ENCODE measurements at places on chromosomes 4 and X. TPM values are rescaled to one million over a fixed set of nuclear protein-coding genes. Genes with fewer than 3 reads are reported as not detected.
A peak's percentile ranks its signal among the peaks of the same experiment; 100 is the strongest.

Gene RAB40A
- 0.15 TPM for total RNA-seq

Gene BRS3
- total RNA-seq = not detected

Gene PGAM4
- not detected for total RNA-seq

Gene CETN2
- 16.8 TPM for total RNA-seq

Gene SLIT2
- total RNA-seq = not detected

Gene IBSP
- not detected for total RNA-seq

Gene SPATA4
- total RNA-seq = not detected

Gene METTL14
- 11.6 TPM for total RNA-seq

Gene UNC5C
- not detected for total RNA-seq

Gene F8A3
- 4.5 TPM for total RNA-seq

Gene COL25A1
- total RNA-seq = 0.32 TPM

Gene ANOS1
- total RNA-seq = not detected

Gene FAM184B
- total RNA-seq = not detected

Gene WDFY3
- not detected for total RNA-seq

Gene HELT
- not detected for total RNA-seq

DNA sequence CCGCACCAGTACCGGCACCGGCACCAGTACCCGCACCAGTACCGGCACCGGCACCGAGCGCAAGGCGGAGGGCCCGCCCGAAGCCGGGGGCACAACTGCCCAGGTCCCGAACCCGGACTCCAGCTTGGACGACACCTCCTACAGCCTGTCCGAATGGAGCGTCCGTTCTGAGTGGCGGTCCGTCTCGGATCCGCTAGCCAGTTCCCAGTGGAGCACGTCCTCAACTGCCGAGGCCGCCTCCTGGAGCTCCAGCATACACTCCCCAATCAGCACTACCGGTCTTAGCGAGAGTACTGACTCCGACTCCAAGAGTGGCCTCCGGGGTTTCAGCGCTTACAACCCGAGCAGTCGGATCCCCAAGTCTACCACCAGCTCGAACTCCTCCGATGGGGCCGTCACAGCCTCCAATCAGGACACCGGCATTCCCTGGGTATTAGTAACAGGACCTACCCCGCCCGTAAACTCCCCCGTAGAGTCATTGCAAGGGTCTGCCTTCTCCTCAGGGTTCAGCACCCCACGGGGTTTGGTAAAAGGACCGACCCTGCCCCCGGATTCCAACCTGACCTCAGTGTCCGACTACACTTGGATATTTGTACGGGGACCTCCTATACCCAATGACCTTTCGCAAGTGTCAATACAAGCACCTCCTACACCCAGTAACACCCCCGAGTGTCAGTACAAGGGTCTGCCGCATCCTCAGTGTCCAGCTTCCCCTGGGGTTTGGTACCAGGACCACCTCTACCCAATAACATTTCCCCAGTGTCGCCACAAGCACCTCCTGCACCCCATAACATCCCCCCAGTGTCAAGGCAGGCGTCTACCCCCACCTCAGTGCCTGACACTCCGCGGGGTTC, 721 bp upstream of the MAOA start:
- no peak for DNase-seq
- no peak overlapping the region for H3K27ac ChIP-seq
- H3K4me1 ChIP-seq = no peaks in the 10 kb centered on the region
- no peaks in the 10 kb centered on the region for H3K27me3 ChIP-seq
- H3K36me3 ChIP-seq = no peaks in the 10 kb centered on the region
- no peak overlapping the region for H3K4me3 ChIP-seq

GRCh38 chr4:75989846-75990528, 758 bp downstream of the SDAD1 start:
- peak overlapping the region; percentile 89 for H3K4me3 ChIP-seq
- peaks cover 14% of the 10 kb centered on the region for H3K4me1 ChIP-seq
- no peaks in the 10 kb centered on the region for H3K36me3 ChIP-seq
- DNase-seq = peak; percentile 45
- no peak overlapping the region for H3K27ac ChIP-seq

GRCh38 chr4:124936427-124936826, 223.9 kb upstream of the ANKRD50 start:
- H3K27ac ChIP-seq = no peak overlapping the region
- no peak for DNase-seq
- H3K4me3 ChIP-seq = no peak overlapping the region
- no peaks in the 10 kb centered on the region for H3K4me1 ChIP-seq

DNA sequence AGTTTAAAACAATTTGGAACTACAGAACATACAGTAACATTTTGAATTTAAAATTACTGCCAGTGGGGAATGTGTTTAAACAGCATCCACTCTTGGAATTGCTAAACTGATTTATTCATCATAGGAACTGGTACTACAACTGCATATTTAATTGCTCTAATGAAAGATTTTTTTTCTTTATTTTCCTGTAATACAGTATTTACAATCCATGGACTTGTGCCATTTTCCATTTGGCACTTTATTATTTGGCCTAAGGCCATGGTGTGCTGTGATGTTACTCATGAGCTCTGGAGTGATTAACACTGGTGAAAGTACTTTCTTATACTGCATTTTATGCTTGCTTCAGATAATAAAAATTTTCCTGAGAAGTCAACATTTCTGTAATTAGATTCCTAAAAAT, 69.7 kb upstream of the NUDT6 start:
- H3K27me3 ChIP-seq = no peaks in the 10 kb centered on the region
- H3K27ac ChIP-seq = no peak overlapping the region
- peaks cover 37% of the 10 kb centered on the region for H3K36me3 ChIP-seq
- H3K4me3 ChIP-seq = no peak overlapping the region
- no peak for DNase-seq

DNA sequence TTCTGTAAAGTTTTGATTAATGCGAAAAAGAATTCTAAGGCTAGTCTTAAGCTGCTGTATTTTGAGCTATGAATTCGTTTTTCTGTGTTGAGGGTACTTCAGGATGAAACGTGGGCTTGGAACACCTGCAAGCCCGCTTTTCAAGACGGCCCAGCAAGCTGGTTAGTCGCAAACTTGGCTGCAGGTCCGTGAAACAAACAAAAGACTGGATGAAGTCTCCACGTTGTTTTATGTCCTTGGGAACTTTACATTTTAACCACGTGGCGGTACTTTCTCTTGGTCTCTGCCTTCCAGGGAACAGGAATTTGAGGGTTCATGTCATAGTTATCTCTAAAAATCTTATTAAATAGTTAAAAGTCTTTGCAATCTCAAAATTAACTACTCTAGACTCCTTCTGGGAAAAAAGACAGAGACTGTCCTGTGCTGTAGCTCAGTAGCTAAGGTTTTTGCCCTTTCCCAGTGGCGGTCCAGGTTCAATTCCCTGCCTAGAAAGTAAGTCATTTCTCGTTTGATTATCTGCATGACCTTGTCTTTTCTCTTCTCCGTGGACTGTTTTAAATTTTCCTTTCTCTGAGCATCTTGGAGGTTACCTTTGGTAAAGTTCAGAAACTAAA, 21.0 kb downstream of the TENM3 start:
- H3K4me1 ChIP-seq = no peaks in the 10 kb centered on the region
- no peak overlapping the region for H3K4me3 ChIP-seq
- H3K36me3 ChIP-seq = no peaks in the 10 kb centered on the region
- H3K27me3 ChIP-seq = no peaks in the 10 kb centered on the region

- no peaks in the 10 kb centered on the region for H3K4me1 ChIP-seq
- DNase-seq = no peak
- no peak overlapping the region for H3K27ac ChIP-seq
- H3K27me3 ChIP-seq = no peaks in the 10 kb centered on the region
- H3K36me3 ChIP-seq = peaks cover 11% of the 10 kb centered on the region
These were observed 26.7 kb downstream of the PIN4 start for GRCh38 chrX:72208126-72208800.

DNA sequence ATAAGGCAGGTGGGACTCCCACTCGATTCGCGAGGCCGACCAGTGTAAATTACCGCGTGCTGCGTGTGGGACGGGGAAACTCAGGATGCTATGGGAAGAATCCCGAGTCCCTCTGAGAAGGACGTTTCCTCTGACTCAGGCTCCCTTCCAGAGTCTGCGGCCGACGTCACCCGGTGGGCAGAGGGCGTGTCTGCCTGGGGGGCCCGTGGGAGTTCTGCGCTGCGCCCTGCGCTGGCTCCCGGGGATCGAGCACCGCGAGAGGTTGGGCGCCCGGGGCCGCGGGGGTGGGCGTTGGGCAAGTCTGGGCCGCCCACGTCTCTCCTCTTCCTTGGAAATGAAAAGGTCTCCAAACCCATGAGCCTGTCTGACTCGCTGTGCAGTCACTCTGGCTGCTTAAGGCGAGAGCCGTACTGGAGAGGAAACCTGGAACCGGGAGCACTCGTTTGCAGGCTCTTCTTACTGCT, 568 bp downstream of the NIPAL1 start:
- H3K27me3 ChIP-seq = no peaks in the 10 kb centered on the region
- H3K4me1 ChIP-seq = peaks cover 19% of the 10 kb centered on the region
- no peak overlapping the region for H3K27ac ChIP-seq
- no peak for DNase-seq
- peak overlapping the region; percentile 65 for H3K4me3 ChIP-seq
- no peaks in the 10 kb centered on the region for H3K36me3 ChIP-seq

DNA sequence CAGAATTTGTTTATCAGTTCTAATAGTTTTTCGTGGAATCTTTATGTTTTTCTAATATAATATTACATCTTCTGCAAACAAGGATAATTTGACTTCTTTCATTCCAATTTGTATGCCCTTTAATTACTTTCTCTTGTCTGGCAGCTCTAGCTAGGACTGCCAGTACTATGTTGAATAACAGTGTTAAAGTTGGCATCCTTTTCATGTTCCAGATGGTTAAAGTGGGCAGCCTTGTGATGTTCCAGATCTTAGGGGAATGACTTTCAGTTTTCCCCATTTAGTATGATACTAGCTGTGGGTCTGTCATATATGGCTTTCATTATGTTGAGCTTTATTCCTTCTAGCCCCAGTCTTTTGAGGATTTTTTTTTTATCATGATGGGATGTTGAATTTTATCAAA, 220.6 kb upstream of the WDFY3 start:
- no peaks in the 10 kb centered on the region for H3K36me3 ChIP-seq
- no peak for DNase-seq
- no peaks in the 10 kb centered on the region for H3K4me1 ChIP-seq
- no peak overlapping the region for H3K27ac ChIP-seq
- H3K4me3 ChIP-seq = no peak overlapping the region
- H3K27me3 ChIP-seq = no peaks in the 10 kb centered on the region

DNA sequence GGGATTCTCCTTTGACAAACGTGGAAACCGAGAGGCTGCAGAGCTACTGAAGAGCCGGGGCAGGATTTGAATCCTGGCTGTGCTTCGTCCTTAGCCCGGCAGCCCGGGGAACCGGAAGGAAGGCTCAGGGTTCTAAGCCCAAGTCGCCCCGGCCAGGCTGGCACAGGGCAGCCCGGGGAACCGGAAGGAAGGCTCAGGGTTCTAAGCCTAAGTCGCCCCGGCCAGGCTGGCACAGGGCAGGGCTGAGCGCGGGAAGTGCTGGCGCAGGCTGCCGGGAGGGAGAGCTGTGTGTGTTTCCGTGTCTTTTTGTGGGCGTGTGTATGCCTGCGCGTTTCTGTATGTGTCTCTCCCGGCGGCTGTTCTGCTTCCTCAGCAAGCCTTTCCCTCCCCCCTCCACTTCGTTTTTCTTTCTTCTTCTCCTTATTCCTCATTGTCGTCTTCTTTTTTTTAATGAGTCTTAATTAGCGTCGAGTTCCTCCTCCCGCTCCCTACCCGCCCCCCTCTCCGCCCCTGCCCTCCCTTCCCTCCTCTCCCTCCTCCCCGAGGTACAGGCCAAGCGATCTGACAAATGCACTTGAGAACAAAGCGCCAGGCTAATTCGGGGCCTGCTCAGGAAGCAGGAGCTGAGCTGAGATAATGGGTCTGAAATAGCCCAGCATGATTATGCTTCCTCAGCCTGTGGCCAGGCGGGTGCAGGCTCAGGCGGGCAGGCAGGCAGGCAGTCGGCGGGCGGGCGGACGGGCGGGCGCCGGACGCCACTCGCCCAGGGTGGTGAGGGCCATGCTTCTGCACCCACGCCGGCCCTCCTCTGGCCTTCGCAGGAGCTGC, 65.9 kb downstream of the EFNB1 start:
- no peak overlapping the region for H3K4me3 ChIP-seq
- no peaks in the 10 kb centered on the region for H3K36me3 ChIP-seq
- no peak overlapping the region for H3K27ac ChIP-seq
- no peaks in the 10 kb centered on the region for H3K4me1 ChIP-seq
- H3K27me3 ChIP-seq = no peaks in the 10 kb centered on the region

DNA sequence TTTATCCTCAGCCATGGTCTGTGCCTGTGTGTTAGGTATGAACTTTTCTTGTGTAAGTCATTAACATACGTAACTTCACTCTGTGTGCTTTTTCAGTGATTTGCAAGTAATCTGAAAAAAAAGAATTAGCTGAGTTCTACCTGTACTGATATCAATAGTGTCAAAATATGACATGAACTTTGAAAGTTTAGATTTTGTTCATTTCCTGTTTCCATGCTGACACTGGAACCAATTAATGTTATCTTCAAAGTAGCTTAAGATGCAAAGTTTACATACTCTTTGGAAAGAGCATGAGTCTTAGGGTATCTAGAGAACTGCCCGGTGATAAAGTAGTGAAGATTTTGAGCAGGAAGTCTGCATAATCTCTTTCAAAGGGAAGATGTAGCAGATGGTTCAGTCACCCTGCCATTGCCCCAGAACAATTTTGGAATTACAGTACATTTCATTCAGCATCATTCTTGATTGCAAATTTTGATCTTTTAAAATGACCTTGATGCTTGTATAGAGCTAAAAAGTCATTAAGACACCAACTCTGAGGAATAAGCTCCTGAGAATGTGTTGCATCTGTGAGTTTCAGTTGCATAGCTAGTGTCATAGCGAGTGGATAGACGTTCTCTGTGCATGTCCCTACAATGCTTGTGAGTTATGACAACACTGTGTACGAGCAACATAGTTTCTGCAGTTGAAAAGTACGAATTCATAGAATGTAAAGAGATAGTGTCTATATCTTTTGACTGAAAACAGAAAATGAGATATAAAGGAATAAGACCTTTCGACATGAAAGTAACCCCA, 130.5 kb downstream of the PTTG2 start:
- H3K36me3 ChIP-seq = no peaks in the 10 kb centered on the region
- no peak overlapping the region for H3K27ac ChIP-seq
- no peak for DNase-seq
- no peaks in the 10 kb centered on the region for H3K27me3 ChIP-seq
- no peak overlapping the region for H3K4me3 ChIP-seq

GRCh38 chr4:19776929-19777328, 474.8 kb upstream of the SLIT2 start:
- H3K4me1 ChIP-seq = no peaks in the 10 kb centered on the region
- no peak overlapping the region for H3K27ac ChIP-seq
- no peaks in the 10 kb centered on the region for H3K36me3 ChIP-seq
- H3K27me3 ChIP-seq = no peaks in the 10 kb centered on the region

GRCh38 chr4:83947125-83947829, 411.4 kb downstream of the GPAT3 start:
- H3K4me1 ChIP-seq = no peaks in the 10 kb centered on the region
- DNase-seq = no peak
- no peak overlapping the region for H3K4me3 ChIP-seq

DNA sequence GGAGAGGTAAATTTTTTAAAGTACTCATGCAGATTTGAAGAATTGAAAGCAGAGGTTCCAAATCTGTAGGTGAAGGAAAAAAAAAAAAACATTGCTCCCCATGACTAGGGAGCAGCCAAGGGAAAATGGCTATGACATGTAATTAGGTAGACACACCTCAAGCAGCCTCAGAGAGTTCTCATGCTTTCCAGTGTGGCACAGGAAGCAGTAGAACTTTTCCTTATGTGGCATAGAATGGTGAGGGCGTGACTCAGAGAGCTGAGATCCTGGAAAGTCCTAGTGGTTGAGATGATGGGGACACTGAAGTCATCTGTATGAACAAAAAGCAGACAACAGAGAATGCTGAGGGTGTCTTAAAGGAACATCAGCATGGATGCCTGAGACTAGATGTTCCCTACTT, 148.6 kb upstream of the NWD2 start:
- no peaks in the 10 kb centered on the region for H3K36me3 ChIP-seq
- H3K27me3 ChIP-seq = no peaks in the 10 kb centered on the region
- H3K27ac ChIP-seq = no peak overlapping the region
- peaks cover 18% of the 10 kb centered on the region for H3K4me1 ChIP-seq
- no peak overlapping the region for H3K4me3 ChIP-seq

Measured in Karpas-422 (cell line).